SJSA1 (cell line): ENCODE measurements at places on chromosomes 5 and 9. TPM values are rescaled to one million over a fixed set of nuclear protein-coding genes. Genes with fewer than 3 reads are reported as not detected.

GRCh38 chr5:6568383-6568782, 64.5 kb downstream of the NSUN2 start:
- no peak for DNase-seq

Gene LCN9
- total RNA-seq: not detected in 2 replicates

Gene LHX6
- total RNA-seq: 4.6 and 6.4 TPM in 2 replicates

DNA sequence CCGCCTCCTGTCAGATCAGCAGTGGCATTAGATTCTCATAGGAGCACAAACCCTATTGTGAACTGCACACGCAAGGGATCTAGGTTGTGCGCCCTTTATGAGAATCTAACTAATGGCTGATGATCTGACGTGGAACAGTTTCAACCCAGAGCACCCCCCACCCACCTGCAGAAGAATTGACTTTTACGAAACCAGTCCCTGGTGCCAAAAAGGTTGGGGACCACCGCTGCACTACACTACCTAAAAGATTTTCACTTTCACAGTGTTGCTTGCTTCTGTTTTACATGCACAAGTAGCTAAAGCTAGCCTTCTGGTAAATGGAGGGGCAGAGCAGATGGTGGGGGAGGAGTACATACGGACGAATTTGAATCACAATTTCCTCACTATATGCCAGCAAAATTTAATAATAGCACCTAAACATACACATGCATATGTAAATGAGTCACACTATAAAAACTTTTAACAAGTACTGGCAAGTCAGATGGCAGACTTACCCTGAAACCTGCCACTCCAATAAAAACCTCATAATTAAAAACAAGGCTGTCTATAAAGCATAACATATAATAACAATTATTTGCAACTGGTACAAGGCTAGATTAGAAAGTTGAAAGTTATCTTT, 24.0 kb upstream of the CDKN2B start:
- no peak for DNase-seq

DNA sequence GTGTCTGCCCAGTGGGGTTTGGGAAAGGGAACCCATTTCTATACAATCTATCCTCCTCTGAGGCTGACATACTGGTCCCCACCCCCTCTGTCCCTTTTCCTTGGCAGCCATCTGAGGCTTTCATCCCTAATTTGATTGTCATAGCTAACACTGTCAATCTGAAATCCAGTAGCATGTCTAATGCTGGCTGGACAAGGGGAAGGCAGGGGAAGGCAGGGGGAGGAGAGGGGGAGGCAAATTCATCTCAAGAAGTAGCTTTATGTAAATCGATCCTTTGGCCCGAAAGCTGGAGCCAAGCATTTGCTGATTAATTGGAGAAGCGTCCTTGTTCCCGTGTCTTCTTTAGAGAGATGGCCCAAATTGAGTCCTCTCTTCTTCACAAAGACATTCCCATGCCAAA, 314.1 kb upstream of the PANK3 start:
- DNase-seq: no peak

Gene CER1
- not detected in 2 replicates for total RNA-seq

DNA sequence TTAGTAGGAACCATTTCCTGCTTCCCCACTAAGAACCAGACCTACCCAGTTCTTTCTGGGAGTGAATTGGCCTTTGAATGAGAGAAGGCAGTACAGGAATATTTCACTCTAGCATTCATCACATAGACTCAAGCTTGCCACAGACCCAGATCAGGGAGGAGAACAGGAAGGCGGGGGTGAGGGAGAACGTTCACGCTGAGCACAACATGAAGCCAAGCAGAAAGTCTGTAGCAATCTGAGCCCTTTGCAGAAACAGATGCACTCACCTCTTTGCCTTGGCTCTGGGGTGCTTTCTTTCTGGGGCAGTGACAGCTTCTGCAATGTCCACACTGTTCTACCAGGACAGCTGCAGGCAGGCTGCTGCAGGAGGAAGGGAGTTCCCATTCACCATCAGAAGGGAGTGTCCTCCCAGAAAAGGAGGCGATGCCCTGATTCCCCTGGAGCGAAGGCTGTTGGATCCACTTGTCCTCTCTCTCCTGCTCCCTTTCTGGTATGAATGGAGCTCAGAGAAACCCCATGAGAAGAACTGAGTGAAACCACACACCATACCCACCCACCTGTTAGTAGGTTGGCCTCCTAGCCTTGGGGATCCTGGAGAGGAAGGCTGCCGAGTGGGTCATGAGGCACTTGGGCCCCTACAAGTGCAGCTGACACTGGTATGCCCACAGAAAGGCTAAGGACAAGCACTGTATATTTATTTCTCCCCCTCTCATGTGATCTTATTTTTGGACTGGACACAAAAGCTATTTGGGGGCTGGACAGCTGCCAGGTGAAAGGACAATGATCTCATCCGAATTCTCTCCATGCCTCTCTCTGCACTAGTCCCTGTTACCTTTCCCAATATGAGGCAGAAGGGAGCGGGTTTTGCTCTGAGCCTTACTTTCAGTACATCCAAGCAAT, 11.7 kb upstream of the FGF1 start:
- DNase-seq: no peak

Gene WHRN
- total RNA-seq: 0.50 and 1.4 TPM in 2 replicates

DNA sequence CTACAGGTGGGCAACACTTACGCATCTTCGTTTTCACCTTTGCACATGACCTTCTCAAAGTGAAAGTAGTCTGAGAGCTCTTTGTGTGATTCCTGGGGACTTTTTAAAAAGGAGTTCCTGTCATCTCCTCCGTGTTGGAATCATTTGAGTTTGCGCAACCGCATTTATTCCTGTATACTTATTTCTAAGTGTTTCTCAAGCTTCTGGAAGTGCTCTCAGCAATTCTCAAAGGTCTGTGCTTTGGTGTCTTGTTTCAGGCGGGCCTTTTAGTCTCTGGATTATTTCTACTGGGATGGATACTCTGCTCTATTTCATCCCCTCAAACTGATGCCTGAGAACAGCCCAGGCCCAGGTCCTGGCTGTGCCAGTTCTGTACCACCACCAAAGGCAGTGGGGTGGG, 226.5 kb upstream of the TUT7 start:
- no peak for DNase-seq

DNA sequence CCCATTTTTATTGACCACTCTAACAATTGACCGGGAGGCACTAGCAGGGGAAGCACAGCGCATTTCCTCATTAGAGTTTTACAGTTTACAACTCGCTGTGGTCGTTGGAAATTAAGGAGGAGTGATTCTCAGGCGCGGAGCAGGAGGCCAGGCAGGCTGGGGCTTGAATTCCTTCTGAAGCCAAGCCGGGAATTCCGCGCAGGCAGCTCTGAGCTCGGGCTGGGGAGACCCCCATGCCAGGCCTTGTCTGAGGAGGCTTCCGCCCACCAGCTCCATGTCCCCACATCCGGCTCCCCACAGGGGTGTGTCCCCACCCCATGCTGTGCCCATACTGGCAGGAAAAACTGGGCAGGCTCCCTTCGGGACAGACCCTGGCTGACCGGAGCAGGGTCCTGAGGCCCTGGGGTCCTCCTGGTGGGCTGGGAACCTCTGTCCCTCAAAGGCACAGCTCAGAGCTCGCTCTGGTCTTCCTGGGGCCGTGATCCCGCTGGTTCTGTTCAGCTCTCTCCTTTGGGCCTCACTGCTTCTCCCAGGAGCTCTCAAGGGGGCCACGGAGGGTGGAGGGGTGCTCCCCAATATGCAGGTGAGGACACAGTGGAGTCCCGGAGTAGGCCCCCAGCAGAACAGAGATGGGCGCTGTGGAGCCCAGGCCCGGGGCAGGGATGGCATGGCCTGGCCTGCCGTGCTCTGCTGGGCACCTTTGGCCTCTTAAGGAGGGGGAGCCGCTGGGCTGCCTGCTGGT, 1.3 kb upstream of the NRARP start:
- DNase-seq: no peak

GRCh38 chr5:119527351-119527750, 75.1 kb downstream of the HSD17B4 start:
- DNase-seq: no peak

DNA sequence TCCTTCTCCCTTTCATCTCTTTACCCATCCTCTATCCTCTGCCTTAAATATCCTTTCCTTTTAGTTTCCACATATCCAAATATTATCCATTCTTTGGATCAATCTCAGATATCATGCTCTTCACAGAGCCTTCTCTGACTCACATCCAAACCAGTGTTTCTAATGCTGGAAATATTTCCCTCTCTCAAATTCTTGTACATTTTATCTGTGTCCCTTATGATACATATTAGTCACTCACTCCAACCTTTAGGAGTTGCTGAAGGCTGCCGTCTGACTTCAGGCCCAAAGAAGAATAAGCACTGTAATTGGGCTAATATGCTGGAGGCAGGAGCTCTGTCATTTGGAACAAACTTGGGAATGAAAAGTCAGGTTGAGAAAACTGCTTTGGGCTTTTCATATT, 156.4 kb upstream of the RUSC2 start:
- no peak for DNase-seq

DNA sequence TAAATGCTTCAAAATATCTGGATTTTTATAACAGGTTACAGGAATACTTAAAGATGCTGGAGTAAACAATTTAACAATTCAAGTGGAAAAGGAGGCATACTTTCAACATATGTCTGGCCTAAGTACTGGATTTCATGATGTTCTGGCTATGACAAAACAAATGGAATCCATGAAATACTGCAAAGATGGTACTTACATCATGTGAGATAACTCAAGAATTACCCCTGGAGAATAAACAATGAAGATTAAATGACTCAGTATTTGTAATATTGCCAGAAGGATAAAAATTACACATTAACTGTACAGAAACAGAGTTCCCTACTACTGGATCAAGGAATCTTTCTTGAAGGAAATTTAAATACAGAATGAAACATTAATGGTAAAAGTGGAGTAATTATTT, 35.6 kb downstream of the SLC30A5 start:
- DNase-seq: no peak

- no peak for DNase-seq
Observed at GRCh38 chr5:132472431-132472830, 18.1 kb downstream of the IRF1 start.

DNA sequence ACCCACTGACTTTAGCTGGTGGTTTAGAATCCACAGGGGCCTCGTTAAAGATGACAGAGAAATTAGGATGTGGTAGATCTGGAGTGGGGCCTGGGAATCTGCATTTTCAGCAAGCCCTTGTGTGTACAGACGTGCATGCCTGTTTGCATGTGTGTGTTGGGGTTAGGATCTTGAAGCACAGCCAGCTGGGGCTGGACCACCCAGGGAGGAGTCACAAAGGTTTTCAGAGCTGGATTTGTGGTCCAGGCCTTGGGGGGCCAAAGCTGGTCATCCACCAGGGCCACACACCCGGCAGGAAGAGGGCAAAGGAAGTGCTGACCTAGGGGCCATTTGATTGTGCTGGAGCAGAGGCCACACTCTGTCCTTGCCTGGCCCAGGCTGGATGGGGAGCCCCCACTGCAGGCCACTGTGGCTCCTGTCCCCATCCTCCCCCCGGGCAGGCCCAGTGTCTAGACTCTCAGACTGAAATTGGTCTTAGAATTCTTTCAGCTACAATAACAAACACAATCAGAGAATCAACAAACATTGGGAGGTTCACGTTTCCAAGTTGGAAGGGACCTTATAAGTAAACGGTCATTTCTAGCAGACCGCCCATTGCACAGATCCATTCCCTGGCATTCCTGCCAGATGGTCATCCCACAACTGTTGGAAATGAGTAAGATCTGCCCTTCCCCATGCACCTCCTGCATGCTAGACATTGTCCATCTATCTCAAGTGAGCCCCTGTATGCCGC, 10.3 kb downstream of the CDX1 start:
- peak; percentile 100 for DNase-seq

DNA sequence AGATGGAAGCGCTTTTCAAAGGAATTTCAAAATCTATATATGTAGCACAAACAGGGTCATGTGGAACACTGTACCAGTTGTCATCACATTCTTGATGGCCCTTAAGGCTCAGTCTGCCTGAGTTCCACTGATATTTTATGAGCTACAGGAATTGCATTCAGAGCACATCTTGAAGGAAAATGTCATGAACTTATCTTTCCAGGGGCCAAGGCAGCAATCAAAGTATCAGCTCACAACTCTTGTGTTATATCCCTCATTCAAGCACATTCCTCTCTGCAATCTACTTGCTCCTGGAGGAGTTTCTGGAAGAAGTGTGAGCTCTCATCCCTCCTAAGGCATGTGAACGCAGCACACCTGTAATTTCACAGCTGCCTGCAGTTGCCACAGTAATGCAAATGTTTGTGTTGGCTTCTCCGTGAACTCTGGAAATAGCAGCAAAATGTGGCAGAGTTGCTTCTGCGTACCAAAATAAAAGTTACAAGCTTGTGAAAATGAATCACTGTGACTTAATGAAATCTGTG, 89.7 kb upstream of the EQTN start:
- no peak for DNase-seq

- DNase-seq: no peak
Observed at GRCh38 chr5:18264126-18264882, 630.0 kb downstream of the TAF11L14 start.

DNA sequence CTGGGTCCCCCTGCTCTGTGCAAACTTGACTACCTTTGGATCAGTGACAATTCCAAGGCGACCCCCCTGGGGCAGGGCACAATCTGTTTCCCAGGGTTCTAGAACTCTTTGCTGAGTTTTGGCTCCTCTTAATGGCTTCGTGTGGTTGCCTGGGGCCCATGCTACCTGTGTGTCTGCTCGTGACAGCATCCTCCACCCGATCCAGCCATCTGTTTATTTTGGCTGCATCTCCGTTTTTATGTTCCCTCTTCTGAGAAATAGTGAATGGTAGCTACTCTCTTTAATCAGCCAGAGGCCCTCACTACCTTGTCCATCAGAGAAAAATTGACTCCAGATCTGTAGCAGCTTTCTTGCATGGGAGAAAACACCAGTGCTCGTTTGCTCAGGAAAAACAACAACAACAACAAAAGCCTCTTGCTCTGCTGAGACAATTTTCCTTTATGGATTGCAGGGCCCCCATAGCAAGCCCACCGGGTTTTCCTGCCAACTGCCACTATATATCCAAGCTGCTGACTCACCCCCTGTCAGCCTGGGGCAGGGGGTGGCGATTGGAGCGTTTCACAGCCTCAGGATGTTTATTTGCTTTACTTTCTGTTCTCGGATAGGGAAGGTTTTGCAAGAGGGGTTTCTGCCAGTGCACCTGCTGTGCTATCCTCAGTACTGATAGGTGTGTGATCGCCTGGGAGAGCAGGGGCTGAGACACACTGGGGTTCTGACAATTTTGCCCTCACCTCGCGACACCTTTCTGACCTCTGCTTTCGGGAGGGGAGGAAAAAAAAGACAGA, 607.8 kb downstream of the BNC2 start:
- no peak for DNase-seq
